Choroid plexus epithelial cell (primary cell): ENCODE measurements at places on chromosomes 1 and 21.

DNA sequence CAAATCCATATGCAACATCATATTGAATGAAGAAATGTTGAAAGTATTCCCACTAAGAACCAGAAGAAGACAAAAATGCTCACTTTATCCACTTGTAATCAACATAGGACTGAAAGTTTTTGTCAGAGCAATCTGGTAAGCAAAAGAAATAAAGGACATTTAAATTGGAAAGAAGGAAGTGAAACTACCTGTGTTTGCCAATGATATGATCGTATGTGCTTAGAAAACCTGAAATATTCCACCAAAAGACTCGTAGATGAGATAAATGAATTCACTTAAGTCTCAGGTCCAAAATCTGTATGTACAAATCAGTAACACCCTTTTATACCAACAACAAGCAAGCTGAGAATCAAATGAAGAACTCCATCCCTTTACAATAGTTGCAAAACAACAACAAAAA, 8.5 kb downstream of the PRAMEF1 start:
- no peak for DNase-seq

- DNase-seq, result no peak
Observed at GRCh38 chr1:12521096-12521495, 96.9 kb downstream of the DHRS3 start.

- DNase-seq, result no peak
Observed at GRCh38 chr1:13823936-13824335, 123.9 kb downstream of the PRDM2 start.

DNA sequence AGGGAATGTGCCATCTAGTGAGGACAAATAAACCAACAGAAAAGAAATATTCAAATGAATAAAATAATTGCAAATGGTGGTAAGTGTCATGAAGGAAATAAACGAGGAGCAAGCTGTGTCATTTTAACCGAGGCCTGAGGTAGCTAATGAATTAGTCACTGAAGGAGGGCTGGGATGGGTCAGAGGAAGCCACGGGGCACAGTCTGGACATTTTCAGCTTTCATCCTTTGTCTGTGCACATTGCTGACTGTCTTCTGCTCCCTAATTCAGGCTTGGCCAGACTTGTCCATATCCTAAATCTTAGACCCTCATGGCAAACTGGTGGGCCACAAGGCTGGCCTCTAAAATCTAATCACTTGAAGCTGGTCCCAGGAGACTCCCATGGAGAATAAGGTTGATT, 138.4 kb downstream of the RHOU start:
- DNase-seq, result no peak

DNA sequence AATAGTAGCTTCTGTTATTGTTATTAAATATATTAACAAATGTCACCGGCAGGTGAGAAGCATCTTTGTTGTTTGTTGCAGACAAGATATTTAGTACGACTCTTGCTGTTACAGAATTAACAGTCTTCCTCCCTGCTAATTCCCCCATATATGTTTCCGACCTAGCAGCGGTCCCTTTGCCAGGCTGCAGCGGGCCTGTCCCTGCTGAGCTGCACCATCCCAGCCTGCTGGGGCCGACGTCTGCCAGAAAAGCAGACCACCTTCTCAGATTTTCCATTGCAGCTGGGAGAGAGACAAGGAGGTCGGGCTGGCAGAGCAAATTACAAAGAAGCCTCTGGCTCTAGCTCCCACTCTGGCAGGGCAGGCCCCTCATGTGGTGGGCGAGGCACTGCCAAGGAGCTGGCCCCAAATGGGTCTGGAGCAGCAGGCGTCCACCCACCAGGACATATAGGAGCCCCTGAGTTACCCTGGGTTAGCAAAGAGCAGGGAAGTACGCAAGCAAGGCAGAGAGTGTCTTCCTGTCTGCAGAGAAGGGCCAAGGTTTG, 142.7 kb downstream of the FOXD2 start:
- DNase-seq, result no peak

GRCh38 chr1:176897350-176898236, 266.9 kb downstream of the ASTN1 start:
- peak; percentile 75 for DNase-seq

DNA sequence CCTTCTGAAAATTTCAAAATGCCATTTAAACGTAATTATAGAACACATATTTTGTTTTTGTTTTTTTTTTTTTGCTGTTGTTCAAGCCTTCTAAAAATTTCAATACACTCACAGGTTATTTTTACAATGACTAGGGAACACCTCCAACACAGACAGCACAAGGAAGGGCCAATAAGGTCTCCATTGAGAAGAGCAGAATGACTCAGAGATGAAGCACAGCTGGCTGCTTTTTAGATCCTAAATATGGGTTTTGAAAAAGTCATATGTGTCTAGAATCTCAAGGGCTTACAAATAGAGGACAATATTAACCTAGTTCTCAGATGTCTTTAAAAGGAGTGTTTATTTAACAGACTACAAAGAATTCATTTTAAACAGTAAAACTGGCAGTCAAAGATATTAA, 104.6 kb downstream of the NEGR1 start:
- DNase-seq, result no peak

GRCh38 chr1:177741476-177741875, 228.4 kb downstream of the SEC16B start:
- DNase-seq, result no peak

DNA sequence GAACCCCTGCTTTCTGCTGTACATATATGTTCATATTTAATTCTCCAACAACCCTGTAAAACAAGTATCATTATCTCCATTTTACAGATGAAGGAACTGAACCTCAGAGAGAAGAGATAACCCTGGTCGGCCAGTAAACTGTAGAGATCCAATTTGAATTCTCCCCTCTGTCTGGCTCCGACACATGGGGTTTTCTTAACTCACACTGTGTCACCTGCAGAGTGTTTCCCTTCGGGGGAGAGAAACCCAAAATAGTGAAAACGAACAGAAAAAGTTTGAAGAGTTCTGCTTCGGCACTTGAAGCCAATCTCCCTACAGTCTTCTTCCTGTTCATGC, 17.4 kb upstream of the BCAR3 start:
- no peak for DNase-seq

DNA sequence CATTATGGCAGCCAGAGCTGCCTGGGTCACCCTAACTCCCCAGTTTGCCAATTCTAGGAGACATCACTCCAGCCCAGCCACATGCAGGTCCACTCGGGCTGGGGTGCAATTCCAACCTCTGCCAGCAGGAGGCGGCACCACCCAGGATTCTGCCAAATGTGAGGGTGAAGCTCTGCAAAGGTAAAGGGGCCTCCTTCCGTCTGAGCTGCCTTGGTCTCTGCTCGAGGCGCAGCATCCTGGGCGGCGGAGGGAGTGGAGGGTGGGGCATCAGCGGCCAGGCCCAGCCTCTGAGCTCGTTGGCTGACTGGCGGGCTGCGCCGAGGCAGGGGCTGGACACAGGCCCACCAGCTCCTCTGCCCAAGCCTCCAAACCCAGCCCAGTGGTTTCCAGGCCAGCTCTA, 63.8 kb downstream of the ARHGEF16 start:
- DNase-seq, result no peak

DNA sequence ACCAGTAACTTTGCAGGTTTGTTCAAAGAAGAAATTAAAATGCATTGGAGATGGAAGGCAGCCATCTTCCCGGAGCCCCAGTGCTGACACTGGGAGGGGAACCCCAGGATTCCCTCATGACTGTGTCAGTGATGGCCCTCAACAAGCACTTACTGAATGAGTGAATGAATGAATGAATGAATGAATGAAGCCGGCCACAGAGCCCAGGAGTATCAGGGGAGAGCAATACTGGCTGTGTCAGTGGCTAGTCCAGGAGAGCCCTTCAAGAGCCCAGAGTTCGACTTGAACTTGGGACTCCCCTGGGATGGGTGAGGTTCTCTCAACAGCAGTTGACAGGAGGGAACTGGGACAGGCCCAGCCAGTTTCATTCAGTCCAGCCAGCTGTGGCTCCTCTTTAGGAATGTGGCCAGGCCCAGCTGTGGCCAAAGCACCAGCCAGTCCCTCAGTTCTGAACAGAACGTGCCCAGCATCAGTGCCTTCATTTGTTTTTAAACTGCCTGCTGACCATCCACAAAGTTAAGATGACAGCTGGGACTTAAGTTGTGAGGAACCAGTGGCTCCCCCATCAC, 9.2 kb upstream of the ERG start:
- no peak for DNase-seq

DNA sequence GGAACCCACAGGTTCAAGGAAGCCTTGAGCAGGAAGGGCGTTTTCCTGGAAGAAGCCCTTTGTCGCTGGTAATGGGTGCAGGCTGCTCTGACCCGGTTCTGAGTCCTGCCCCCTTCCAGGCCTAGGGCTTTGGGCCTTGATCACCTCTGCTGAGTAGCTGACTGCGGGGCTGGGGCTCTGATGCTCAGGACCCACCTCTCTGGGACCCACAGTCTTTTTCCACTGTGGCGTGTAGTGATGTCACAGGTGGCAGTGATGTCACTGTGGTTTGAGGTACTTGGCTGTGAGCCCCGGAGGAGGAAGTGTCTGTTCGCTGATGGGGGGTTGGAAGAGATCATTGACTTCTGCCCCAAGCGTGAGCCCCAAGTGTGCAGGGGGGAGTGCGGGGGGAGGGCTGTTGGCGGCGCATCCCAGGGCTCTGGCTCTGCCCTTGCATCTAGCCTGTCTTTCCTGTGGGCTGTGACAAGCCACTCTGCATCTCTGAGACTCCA, 6.9 kb downstream of the TNFRSF1B start:
- DNase-seq, result peak; percentile 48

GRCh38 chr21:35227786-35228185, 178.7 kb upstream of the RUNX1 start:
- no peak for DNase-seq

- DNase-seq, result peak; percentile 48
Observed at GRCh38 chr1:16441282-16441665, 750 bp downstream of the NECAP2 start.

DNA sequence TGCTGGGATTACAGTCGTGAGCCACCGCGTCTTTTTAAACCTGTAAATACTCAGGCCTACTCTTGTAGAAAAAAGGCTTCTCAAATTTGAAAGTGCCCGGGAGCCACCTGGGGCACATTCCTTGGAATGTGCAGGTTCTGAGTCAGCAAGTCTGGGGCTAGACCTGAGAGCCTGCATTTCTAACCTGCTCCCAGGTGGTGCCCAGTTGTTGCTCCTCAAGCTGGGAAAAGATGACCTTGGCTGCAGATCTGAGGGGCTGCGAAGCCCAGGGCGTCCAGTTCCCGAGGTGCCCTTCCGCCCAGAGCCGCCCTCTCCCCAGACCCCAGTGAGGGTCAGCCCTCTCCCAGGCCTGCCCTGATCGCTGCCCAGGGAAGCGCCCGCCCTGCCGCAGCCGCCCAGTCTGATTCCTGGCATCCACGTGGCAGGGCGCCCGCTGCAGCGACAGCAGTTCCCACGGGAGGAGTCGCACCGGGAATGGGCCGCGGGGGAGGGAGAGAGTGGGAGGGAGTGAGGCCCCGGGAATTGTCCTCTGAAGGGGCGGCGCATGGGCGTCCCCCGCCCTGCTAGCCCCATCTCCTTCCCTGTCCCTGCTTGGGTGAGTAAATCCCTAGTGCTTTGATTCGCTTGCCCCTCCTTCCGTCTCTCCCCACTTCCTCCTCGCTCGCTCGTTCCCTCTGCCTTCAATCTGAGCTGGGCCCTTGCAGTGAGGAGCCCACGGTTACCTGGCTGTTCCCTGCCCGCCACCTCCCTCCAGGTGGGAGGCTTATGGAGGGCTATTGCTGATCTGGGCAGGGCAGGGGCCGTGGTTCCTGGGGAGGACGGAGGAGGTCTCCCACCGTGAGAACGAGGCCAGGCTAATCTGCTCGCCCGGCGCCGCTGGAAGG, 18.8 kb upstream of the TENT5B start:
- DNase-seq, result peak; percentile 58

DNA sequence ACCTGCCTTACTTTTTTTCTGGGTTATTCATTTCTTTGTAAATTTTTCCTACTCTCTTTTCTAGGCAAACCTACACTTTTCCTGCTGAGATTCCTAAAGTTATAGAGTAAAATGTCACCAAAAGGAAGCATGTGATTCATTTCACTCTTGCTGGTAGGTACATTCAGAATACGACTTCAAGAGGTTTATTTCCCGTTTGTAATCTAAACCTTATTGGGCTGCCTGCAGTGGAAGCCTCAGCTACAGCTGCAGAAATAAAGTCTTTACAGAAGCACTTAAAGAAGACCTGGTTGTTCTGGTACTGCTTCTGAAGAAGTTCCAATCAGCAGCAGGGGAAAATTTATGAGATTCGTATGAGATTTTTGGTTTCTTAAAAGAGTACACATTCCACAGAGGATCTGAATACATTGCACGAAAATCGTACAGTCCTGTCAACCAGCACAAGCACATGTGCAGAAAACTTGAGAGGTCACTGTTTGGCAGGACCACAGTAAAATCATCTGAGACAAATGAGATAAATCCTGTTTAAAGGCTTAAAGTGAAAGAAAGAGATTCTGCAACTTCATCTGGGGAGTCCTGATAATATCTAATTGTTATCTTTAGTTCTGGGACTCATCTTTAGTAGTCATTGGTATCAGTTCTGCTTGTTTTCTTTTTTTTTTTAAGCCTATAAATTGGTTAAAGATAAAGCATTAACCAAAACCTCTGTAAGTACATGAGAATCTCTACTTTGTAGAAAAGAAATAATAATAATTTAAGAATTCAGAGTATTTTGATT, 109.9 kb upstream of the ADGRL2 start:
- DNase-seq, result peak; percentile 48

DNA sequence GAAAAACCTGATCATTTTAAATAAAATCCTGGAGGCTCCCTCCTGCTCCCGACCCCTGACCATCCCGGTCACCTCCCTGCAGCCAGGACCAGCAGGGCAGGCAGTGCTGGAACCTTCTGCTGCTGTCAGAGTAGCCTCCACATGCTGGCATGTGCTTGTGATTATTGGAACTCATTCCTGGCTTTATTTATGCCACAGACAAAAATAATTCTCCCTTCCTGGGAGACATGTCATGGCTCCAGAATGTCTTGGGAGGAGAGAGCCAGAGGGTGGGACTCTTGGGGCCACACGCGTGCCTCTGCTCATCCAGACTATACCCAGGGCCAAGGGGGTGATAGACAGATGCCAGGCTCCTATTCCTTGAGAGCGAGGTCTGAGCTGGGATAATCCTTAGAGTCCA, 183.6 kb upstream of the RAB4A start:
- no peak for DNase-seq

DNA sequence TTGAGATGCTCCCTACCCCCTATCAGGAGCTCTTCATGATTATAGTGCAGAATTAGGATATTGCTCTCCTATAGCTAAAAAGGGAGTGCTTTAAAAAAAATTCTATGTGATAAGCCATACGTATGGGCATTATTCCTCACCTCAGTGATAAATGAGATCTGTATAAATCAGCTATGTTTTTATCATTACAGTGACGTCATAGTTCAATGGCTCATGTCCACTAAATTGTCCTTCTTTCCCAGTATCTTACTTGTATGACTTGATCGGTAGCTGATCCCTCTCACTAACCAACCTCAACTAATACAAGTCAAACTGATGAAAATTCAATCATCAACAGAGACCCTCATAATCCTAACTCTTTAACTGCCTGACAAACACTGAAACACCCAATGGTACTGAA, 93.3 kb downstream of the TBX15 start:
- no peak for DNase-seq

GRCh38 chr1:233668725-233669294, 54.9 kb downstream of the KCNK1 start:
- DNase-seq, result peak; percentile 5

- peak; percentile 91 for DNase-seq
Observed at GRCh38 chr1:101357444-101357986, 120.7 kb downstream of the S1PR1 start.

GRCh38 chr1:173506437-173506836, 29.3 kb downstream of the PRDX6 start:
- DNase-seq, result no peak

GRCh38 chr1:203059485-203059884, 26.3 kb downstream of the MYOG start:
- no peak for DNase-seq
